ENCODE measurements at places on chromosomes 6 and 20.

GRCh38 chr20:20459726-20460125 is 91.8 kb downstream of the INSM1 start:
- DNase-seq, result no peak

DNA sequence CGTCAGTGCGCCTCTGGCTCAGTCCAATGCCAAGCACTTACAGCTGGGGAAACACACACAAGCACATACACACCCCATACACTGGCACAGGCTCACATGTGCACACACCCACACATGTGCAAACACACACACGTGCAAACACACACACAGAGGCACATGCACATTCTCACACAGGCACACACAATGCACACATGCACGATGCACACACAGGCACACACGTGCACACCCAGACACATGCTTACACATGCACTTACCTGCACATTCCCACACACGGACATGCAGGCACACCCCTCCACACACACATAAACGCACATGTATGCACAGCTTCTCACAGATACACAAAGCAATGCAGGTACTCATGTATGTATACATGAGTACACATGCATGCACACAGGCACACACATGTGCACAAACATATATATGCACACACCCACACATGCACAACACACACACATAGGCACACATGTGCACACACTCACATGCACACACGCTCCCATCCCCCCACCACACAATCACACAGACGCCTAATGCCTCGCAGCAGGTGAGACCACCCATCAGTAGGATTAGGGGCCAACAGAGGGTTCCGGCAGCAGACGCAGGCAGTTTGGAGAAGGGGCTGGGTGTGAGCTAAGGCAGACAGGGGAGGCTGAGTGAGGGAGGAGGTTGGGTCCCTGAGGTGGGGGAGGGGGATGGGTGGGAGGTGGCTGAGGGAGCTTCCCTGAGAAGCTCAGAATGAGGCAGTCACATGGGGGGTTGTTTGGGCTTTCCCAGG is 71.2 kb upstream of the SLCO4A1 start:
- DNase-seq, result no peak

DNA sequence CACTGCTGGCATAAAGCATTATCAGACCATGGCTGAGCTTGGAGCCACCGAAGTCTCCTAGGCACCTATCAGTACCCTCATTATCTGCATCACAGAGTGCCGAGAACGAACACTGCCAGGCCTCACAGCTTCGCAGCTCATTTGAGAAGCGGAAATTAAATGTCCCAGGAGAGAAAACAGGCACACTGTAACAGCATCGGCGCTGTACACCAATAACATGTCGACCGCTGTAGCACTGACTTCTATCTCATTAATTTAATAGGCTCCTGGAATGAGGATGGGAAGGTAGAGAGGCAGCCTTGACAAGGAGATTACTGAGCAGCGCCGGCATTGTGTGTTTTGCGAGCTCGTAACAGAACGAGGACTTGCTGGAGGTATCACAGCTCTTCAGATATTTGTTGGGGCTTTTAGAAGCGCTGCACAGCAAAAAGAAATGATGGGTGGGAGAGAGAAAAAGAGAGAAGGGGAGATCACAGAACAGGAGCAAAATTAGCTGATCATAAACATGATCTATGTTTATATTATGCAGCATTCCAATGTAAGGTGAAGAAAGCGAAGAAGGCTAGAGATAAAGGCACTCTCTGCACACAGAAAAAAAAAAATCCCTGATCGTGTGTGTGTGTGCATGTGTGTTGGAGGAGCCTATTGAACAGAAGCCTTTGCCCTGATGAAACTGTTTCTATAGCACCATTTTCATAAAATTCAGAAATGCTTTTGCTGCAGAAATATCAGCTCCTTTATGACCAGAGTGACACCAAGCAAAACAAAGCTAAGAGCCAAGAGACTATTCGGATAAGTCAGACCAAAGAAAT is 29.2 kb downstream of the ID4 start:
- DNase-seq, result no peak

DNA sequence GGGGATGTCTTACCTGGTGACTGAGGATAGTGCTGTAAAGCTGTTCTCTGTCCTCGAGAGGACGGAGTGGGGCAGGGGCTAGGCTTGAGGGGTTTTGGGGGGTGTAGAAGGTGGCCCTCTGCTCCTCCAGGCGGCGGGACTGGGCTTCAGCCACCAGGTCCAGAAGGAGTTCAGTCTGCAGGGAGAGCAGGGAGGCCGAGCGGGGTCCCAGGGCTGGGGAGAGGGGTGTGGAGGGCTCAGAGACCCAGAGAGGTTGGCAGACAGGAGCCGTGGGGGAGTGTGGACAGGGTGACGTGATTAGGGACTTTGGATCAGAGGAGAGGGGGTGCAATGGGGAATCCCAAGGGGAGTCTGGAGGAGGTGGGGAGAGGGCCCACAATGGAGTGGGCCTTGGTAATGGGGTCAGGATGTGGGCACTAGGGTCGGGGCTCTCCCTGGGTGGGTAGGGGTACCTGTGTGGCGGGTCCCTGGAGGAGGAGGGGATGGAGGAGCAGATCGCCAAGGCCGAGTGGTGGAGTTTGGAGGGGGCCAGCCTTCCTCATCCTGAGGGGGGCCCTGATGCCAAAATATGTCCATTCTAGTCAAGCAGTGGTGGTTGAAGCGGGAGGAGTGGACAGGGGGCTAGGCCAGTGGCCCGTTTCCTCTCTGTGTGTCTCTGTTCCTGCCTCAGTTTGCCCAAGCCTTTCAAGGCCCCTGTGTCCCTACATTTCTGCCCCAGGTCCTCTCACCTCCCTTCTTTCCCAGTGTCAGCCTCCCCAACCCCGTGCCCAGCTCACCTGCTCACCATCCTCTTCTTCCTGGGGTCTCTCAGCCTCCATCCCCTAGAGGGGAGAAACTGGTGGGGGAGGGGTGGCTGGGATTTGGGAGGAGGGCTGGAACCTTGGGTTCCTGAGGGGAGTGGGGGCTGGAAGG is 491 bp downstream of the GPSM3 start:
- no peak for DNase-seq

- no peak for DNase-seq
Observed at GRCh38 chr6:44228836-44229235, 5.4 kb downstream of the SLC29A1 start.

DNA sequence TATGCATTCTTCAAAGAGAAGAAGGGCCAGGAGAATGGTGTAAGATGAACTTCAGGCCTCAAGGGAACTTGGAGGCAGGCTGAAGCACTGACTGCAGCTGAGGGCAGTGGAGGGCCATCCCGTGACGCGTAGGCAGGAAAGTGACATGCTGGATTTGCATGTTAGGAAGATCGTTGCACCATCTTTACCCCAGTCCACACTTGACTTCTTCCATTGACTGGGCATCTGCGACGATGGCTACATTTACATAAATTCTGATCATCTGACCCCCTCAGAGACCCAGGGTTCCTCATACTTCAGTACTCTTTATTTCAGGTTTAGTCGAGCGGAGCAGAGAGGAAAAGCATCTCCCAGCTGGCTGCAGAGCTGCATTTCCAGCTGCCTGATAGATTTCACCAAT is 180.2 kb downstream of the PTPRT start:
- no peak for DNase-seq

GRCh38 chr6:42746463-42747391 is 824 bp upstream of the TBCC start:
- peak; percentile 90 for DNase-seq

DNA sequence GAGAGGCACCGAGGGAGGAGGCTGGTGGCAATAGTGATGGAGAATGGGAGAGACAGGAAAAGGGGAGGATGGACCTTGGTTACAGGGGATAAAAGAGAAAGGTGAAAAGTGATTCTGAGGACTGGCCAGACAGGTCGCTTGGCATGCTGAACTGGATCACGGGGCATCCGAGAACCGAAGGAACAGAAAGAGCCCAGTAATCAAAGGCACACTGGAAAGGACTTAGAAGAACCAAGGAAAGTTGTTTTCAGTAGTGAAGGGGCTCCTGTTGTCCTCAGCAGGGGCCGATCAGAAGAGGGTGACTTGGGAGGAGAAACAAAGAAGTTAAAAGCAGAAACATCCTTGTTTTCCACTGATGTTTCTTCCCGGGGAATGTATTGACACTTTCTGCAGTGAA is 18.9 kb downstream of the SYTL3 start:
- DNase-seq, result no peak

GRCh38 chr6:117933471-117933870 is 26.4 kb downstream of the SLC35F1 start:
- DNase-seq, result no peak

DNA sequence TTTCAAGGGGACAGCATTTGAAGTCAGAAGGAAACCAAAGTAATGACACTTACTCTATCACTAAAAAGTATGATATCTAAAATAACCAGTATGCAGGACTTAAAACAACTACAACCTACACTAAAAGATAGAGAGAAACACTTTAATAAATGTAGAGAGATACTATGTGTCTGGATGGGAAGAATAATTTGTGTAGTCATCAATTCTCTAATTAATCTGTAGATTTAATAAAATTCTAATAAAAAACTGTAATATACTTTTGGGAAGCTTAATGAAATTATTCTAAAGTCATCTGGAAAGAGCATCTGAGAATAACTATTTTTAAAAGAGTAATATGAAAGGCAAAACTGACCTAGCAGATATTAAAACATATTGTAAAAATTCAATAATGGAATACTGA is 52.1 kb downstream of the PRKN start:
- no peak for DNase-seq

DNA sequence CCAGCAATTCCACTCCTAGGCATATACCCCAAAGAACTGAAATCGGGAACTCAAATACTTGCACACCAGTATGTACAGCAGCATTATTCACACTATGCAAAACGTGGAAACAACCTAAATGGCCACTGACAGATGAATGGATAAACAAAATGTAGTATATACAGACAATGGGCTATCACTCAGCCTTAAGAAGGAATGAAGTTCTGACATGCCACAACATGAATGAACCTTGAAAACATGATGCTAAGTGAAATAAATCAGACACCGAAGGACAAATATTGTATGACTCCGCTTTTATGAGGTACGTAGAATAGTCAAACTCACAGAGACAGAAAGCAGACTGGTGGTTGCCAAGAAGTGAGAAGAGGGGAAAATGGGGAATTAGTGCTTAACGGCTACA is 59.1 kb upstream of the CCN6 start:
- no peak for DNase-seq

DNA sequence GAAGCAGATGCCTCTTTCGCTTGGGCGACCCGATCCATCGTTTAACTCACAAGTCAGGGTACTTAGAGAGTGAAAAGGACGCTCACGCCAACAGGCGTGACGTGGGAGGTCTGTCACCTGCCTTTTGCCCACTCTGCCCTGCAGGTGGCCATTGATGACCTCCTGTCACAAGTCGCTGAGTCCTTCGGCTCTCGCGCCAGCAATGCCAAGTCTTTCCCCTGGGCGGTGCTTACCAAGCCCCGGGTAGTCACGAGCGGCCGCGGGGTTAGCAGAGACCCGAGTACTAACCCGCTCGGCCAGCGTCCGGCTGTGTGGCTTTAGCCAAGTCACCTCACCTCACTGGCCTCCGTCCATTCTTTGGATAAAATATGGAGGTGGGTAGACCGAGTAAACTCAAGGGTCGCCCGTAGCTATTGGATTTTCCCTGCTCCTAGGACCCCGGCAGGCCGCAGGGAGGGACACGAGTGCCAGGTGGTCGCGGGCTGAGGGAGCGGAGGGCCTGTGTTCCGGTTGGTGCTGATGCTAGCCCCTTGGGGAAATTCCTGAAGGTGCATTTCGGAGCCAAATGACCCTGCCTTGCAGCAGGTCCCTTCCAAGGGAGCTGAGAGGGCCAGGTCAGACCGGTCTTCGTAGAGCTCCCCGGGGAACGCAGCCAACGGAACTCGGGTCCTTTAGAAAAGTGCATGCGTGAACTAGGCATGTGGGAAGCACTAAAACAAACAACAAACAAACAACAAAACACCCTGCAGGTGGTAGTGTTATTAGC is 668 bp downstream of the PKIB start:
- peak; percentile 57 for DNase-seq

DNA sequence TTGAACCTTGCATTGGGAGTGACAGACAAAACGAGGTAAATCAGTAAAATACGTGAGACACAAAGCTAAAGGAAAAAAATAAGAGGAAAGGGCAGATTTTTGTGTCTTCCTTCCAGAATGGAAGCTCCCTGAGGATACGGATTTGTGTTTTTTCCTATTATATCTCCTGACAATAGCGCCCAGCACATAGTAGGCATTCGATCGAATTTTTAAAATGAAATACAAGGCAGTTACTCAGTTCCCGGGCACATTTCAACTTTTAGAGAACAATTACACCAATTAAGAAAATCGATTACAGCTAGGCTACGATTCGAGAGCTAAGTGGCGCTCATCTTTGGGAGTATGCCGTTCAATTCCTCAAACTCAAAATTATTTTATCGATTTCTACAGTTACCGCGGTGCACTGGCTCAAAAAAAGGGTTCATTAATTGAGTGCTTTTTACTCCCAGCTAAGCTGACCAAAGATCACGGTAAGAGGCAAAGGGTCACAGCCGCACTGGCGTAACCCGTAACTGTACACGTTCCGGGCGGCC is 443 bp downstream of the RMND1 start:
- DNase-seq, result no peak

Data from RWPE2 (cell line).